ENCODE measurements at places on chromosomes 7 and 10. TPM values are rescaled to one million over a fixed set of nuclear protein-coding genes. Genes with fewer than 3 reads are reported as not detected.
A peak's percentile ranks its signal among the peaks of the same experiment; 100 is the strongest.

The OPN1SW gene
- total RNA-seq = not detected

The METTL27 gene
- total RNA-seq = 1.4 TPM

The PFKFB3 gene
- total RNA-seq = 105 TPM

The HOGA1 gene
- total RNA-seq = 2.4 TPM

DNA sequence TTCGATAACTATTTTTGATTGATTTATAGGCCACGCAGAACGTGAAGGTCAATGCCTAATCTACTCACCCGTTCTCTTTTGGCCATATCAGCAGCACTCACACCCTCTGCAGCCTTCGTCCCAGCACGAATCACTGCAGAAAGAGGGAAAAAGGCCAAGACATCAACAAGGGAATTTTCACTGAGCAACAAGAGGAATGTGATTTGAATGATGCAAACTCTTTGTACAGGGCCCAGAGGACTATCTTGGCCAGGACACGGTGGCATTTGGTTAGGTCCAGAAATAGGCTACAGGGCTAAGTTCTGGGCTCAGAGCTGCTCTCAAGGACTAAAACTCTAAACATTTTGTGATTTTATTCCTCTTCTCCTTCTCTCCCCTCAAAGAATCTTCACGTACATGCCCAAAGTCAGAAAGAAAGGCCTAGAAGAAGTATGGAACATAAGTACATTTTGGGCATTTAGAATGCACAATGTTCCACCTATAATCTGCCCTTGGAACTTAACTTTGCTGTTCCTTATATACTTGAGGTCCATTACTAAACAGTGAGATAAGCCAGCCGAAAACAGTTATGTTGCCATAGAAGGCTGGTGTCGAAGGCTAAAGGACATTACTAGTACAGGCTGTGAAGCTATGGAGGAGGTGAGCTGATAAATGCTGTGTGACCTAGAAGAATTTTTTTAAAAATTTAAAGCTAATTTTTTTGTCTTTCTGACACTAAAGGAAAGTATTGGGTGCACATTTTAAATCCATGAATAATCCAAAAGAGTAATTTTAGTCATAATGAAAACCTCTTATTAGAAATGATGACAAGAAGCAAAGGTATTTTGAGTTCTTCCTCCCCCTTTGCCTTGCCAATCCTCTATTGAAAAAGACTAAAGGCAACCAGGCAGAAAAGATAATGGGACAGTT is 20.0 kb downstream of the RBM28 start:
- no peak for DNase-seq

- DNase-seq = peak; percentile 11
Observed at GRCh38 chr7:66258409-66258808, 53.3 kb downstream of the TPST1 start.

DNA sequence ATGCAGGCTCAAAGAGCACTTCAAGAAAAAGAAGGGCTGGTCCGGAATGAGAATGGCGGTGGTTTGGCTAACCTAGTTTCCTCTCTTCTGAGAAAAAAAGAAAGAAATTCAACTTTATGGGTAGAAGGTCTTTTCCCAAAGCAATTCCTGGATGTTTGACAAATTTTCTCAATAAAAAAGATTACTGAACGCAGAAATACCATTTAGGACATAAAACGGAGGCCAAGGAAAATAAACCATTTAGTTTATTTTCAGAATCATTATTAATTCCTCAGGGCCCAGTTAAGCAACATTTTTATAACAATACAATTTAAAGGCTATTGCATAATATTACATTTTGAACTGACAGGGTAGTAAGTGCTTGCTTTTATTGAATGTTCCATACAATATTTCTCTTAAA is 284.6 kb upstream of the ANKRD30A start:
- DNase-seq = no peak

- DNase-seq = no peak
Observed at GRCh38 chr7:92849322-92849721, 12.9 kb upstream of the CDK6 start.

DNA sequence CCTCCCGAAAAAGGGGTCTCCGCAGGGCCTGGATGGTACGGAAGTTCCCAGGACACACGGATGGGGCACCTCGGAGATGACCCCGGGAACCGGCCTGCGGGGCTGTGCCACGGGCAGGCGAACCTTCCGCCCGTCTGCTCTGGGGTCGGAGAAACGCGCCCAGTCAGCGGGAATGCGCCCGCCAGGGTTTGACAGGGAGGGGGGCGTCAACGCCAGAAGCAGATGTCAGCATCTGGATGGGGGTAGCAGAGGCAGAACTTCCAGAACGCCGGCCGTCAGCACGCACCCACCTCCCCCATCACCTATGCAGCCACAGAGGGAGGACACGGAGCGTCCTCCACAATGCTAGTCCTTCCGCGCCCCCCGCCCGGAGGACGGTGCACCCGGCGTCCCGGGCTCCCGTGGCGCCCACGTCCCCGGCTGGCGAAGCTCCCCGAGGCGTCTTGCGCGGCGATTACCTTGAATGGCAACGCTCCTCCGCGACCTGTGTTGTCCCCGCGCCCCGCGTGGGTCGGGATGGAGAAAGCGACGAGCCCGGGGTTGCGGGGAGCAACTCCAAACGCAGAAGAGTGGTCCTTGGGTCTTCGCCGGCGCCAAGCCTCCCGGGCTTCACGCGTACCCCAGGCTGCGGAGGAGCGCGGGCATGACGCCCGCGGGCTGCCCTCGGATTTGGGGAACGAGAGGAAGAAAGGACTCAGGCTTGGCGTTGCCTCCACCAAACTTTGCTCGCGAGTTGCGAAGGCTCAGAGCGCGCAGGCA is 561 bp downstream of the FGFR2 start:
- no peak for DNase-seq

DNA sequence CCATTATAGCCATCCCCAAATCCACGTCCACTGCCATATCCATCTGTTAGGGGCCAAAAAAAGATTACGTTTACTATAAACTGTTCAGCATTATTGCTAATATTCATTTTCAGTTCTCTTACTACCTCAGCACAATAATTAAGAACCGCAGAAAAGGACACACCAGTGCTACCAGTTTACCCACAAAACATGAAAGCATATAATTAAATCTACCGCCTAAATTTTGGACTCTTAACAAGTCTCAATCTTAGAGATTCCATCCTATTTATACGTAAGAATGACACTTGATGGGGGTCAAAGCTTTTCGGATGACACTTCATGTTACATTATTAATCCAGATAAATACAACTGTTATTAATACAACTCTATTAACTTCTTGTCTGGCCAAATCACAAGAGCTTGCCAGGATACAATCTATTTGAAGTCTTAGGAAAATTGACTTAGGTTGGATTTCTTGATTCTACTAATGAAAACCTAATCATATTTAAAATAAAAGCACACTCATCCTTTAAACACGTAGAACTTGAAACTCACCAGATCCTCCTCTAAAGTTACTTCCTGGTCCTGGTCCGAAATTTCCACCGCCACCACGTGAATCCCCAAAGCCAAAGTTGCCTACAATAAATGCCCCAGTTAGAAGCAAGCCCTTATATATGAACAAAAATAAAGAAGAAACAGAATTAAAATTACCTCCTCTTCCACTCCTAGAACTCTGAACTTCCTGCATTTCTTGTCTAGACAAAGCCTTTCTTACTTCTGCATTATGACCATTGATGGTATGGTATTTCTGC is 4.5 kb downstream of the HNRNPA2B1 start:
- no peak for DNase-seq

GRCh38 chr10:92719991-92720830 is 30.5 kb downstream of the HHEX start:
- no peak for DNase-seq

DNA sequence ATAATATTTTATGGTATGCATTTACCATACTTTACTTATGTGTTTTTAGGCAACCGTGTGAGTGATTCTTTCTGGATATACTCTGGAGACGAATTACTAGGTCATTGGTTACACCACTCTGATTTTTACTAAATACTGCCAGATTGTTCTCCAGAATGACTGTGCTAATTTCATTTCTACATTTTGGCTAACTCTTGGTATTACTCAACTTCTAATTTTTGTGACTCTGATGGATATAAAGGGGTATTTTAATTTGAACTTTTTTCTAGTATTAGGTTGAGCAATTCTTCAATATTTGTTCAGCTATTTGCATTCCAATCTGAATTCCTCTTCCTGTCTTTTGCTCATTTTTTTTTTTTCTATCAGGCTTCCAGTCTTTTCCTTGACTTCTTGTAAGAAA is 223.6 kb downstream of the MDFIC start:
- DNase-seq = no peak

DNA sequence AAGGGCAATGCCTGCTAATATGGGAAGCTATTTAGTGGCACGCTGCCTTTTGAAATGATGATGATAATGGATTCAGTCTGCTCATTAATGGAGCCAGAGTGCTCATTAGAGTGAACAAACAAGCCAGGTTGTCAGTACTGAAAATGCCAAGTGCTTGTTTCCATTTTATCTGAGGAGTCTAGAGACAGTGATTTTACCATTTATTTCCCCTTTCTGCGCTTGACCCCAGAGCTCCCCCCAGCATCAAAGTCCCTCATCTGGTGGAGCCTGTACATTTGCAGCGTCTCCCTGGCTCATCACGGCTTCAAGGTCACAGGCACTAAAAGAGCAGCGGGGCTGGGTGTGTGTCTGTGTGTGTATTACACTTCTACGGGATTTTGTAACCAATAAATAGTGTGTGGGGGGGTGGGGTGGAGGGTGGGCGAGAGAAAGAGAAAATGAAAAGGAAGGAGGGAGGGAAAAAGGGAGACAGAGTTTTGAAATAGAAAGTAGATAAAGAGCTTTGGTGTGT is 553.8 kb downstream of the TFEC start:
- DNase-seq = no peak

DNA sequence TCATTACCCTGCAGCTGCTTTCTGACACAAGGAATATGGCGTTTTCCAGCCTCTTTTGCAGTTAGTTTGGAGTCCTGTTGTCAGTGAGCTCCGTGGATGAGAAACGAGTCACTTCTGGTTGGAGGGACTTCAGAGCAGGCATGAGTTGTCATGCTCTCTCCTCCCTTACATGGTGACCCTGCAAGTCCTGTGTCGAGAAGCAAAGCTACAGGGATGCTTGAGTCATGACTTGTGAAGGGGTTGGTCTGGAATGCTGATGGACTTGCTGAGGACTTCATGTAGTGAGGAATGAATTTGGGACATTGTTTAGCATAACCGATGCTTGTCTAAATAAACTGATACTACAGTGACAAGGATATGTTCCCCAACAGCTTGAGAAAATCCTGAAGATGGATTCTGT is 108.8 kb downstream of the ADCYAP1R1 start:
- DNase-seq = no peak

Data from dorsolateral prefrontal cortex (tissue), 122 donors.